ENCODE measurements at places on chromosomes 6 and 20.

DNA sequence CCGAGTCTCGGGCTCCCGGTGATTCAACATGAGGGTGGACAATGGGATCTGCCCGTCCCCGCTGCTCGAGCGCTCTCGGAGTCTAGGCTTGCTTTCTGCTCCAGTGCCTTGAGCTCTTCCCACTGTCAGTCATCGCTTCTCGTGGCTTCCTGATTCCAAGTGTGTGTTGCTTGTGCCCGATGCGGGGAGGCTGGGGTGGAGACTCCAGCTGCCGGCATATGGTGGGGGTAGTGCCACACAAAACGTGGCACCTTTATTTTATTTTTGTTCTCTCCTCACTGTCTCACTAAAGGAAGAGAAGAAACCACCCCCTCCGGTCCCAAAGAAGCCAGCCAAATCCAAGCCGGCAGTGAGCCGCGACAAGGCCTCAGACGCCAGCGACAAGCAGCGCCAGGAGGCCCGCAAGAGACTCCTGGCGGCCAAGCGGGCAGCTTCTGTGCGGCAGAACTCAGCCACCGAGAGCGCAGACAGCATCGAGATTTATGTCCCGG is 14.8 kb upstream of the MYL9 start:
- no peak for DNase-seq

- no peak for DNase-seq
Observed at GRCh38 chr6:56760842-56761241, 118.2 kb upstream of the DST start.

DNA sequence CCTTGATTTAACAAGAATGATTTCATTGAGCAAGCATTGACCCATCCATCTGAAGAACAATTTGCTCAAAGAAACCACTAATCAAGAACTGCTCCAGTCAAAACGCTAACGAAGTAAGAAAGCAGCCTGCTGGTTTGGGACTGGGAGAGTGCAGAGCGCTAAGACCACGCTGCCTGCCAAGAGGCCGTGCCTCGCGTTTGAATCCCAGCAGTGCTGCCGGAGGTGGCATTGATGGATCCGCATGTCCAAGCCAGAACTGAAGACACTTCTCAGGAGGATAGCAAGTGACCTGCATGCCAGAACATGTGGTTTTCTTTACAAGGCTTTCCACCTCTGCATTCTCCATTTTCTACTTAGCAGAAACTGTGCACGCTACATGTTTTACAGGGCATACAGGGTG is 105.2 kb upstream of the FOXC1 start:
- DNase-seq = no peak

DNA sequence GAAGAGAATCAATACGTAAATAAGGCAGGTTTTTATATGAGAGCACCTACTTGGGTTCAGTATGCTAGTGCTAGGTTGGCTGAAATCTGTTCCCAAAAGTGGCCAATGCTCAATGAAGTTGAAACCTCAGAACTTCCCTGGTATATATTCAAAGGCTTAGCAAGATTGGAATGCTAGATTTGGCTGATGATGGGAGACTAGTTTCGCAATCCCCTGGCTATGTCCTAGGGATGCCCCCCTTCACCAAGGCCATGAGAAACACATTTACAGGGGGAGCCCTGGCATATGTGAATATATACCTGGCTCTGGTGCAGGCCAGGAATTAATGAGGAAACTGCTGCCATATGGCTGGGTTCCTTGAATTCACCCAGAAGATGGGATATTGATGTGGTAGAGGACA is 142.4 kb upstream of the C6orf118 start:
- no peak for DNase-seq

DNA sequence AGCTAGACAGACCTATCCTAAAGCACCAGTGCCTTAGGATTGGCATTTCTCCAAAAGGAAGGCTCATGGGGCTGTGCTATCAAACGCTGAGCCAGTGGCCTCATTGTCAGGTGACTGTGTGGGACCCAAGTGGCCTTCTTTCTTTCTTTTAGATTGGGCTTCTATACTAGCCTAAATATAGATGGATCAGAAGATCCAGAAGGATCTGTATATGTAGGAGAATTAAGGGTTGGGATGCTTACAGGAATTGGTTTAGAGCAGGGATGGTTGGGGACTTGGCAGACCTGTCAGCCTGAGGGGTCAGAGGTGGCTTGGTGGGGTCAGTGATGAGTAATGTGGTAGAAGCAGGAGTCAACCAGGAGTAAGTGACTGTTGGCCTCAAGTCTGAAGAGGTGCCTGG is 14.8 kb downstream of the ABT1 start:
- no peak for DNase-seq

DNA sequence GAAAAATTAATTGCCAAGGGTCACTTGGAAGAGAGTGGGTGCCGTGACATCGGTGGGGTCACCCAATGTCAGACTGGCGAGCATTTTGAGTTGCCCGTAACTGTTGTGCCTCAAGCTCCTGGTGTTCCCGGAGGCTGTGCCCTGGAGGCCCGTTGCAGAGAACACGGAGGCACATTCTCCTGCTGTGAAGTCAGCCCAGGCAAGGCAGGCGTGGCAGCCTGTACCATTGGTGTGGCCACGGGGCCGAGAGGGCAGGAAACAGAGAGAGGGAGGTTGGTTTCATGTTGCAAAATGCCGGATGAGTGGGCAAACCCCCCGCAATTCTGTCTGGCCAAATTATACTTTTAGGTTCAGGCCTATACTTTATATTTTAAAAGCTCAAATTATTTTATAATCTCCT is 81.2 kb downstream of the THBS2 start:
- no peak for DNase-seq

DNA sequence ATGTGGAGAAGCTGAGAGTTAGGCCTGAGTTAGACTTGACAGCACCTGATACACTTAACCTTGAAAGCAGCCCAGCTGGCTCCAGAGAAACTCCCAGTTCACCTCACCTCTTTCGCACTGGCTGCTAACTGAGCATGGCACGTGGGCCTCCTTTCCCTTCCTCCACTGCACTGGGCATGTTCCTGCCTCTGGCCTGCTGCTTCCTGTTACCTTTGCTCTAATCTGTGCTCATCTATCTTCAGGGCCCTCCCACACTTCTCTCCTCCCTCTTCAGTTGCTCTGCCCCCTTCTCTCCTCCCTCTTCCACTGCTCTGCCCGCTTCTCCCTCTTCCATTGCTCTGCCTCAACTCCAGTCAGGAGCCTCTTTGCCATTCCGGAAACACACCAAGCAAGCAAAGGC is 13.7 kb upstream of the UBE2V1 start:
- no peak for DNase-seq

- no peak for DNase-seq
Observed at GRCh38 chr6:159919011-159919511, 28.3 kb downstream of the MAS1 start.

DNA sequence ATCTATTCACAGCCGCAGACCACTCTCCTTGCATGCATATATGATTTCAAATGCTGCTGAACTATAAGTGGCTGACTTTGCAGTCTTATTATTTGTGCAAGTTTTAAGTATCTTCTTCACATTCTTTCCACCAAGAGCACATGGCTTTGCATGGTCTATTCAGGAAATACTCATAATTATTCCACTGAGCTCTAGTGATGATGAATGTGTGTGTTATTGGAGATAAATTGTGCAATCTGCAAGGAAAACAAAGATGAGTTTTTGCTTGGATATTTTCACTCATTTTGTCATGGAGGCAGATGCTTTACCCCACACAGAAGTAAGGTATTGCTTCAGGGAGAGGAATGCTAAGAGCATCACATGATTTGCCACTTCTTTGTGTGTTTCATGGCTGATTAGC is 764.6 kb downstream of the TBC1D32 start:
- DNase-seq = no peak

GRCh38 chr20:13739731-13740649 is 44.7 kb downstream of the ESF1 start:
- no peak for DNase-seq

- DNase-seq = no peak
Observed at GRCh38 chr6:41675176-41675775, 37.0 kb downstream of the MDFI start.

DNA sequence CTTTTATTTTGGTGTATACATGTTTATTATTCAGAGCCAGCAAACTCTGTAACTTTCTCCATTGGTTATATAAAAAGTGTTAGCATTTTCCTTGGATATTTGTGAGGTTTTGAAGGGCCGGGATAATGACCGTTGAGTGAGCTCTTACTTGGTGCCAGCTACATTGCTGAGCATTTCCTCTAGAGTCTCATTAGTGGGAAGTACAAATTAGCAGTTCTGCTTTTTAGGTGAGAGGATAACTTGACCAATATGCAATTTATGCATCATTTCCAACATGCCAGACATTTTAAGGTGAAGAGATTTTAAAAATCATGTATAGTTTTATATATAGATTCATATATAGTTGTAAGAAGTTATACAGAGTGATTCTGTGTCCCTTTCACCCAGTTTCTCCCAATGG is 84.3 kb downstream of the CARMIL1 start:
- DNase-seq = no peak

DNA sequence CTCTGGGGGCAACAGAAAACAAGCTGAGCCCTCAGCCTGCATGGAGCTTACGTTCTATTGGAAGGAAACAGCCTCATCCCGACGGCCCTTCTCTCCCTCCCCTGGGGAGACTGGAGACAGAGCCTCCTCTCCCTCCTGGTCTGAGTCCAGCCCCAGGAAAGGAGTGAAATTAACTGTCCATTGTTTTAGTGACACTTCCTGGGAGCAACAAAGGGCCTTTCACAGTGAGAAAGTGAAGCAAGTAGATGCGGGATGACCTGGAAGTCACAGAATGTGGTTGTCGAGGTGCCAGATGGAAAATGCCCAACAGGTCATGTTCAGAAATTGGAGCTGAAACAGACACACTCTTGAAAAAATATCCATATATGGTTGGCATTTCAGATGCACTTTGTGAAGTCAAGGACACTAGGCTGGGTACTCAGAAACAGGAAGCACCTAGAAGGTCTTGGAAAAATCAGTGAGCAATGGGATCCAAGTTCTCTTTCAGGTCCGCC is 77.8 kb downstream of the TFAP2C start:
- DNase-seq = no peak

GRCh38 chr6:107488875-107489635 is 862 bp upstream of the SOBP start:
- peak; percentile 35 for DNase-seq

- no peak for DNase-seq
Observed at GRCh38 chr6:136030131-136030530, 178.6 kb downstream of the PDE7B start.

GRCh38 chr20:42158272-42158671 is 540.1 kb upstream of the CHD6 start:
- DNase-seq = no peak

DNA sequence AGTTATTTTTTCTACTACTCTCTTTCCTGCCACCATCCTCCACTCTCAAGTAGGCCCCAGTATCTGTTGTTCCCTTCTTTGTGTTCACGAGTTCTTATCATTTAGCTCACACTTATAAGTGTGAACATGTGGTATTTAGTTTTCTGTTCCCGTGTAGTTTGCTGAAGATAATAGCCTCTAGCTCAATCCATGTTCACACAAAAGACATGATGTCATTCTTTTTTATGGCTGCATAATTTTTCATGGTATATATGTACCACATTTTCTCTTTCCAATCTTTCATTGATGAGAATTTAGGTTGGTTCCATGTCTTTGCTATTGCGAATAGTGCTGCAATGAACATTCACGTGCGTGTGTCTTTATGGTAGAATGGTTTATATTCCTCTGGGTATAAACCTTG is 237.9 kb upstream of the FERMT1 start:
- no peak for DNase-seq

GRCh38 chr20:61750093-61750492 is 315.6 kb downstream of the TAF4 start:
- DNase-seq = no peak

DNA sequence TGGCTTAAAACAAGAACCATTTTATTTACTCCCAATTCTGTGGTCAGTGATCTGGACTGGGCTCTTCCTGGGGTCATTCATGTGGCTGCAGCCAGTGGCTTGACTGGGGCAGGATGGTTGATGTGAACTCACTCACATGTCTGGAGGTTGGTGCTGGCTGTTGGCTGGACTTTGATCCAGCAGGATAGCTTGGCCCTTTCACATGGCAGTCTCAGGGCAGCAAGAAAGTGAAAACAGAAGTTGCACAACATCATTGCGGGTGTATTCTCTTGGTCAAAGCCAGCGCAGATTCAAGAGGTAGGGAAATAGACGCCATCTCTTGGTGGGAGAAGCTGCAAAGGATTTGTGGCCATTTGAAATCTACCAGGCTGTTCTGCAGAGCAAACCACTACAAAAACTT is 77.2 kb downstream of the MDGA1 start:
- no peak for DNase-seq

GRCh38 chr6:5003604-5004372 is at the start of gene RPP40:
Gene RPP40, minus strand, starts transcription at chr6:5004037. Its CDS starts 35 bp downstream, at chr6:5004002.
- peak; percentile 90 for DNase-seq

DNA sequence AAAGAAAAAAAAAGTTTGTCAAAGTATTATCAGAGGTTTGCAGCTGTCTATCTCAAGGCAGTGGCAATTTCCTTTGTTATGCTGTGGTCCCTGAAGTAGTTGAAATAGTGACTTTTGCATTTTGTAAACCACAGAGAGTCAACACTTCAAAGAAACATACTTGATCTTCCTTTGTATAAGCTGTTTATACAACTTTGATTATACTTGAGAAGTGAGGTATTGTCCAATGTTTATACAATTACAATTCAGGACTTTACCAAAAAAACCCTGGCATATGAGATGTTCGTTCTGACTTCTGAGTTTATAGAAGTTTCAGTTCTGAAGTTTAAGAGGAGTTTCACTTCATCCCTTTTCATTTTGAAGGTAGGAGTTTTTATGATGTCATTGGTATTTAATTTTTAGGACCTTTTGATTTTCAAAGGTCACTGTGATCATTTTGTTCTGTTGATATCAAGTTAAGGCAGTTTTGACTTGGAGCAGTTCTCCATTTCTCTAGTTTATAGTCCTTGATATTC is 4.0 kb downstream of the STK4 start:
- no peak for DNase-seq

DNA sequence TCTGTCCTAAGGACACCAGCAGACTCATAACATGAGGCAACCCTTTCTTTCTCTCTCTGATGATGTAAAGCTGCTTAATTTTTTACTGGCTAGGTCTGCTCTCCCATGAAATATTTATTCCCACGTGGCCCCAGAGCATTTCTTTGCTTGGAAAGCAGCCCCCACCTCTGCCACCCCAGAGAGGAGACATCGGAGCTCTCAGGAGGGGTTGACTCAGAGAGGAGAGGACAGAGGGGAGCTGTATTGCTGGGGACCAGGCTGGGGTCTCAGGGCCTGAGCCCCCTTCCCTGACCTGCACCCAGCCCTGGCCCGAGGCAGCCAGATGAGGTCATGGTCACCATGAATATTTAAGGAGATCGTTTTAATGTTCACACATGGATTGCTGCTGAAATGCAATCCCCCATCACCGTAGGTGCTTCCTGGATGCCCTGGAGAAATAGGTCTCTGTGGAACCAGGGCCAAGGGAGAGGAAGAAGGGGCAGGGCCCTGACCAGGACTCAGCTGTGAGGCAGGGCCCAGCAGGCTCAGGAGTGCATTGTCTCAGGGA is 117.5 kb downstream of the DLL1 start:
- no peak for DNase-seq
